Activated CD4-positive, alpha-beta T cell treated with anti-CD3 and anti-CD28 coated beads, Interleukin-2, amount 50 U/mL, for 16 hours (primary cell): ENCODE measurements at places on chromosomes 6 and 20.

GRCh38 chr20:1535420-1536175, 21.9 kb downstream of the SIRPD start:
- no peak for DNase-seq

DNA sequence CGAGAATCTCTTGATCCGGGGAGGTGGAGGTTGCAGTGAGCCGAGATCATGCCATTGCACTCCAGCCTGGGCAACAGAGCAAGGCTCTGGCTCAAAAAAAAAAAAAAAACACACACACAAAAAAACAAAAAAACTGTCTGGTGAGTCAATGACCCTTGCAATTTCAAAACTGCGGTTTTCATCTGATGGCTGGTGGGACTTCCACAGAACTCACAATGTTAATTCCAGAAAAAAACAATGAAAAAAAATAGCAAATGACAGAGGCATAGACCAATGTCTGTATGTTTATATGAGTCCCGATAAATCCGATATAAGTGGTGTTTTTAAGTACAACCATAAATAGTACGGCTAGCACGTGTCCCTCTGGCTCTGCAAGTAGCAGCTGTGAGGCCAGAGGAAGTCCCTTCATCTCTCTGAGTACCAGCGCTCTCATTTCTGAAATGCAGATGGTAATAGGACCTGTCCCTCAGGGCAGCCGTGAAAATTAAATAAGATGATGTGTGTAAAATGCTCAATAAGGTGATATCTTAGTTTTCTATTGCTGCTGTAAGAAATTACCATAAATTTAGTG, 21.9 kb upstream of the PTPN1 start:
- DNase-seq = no peak

DNA sequence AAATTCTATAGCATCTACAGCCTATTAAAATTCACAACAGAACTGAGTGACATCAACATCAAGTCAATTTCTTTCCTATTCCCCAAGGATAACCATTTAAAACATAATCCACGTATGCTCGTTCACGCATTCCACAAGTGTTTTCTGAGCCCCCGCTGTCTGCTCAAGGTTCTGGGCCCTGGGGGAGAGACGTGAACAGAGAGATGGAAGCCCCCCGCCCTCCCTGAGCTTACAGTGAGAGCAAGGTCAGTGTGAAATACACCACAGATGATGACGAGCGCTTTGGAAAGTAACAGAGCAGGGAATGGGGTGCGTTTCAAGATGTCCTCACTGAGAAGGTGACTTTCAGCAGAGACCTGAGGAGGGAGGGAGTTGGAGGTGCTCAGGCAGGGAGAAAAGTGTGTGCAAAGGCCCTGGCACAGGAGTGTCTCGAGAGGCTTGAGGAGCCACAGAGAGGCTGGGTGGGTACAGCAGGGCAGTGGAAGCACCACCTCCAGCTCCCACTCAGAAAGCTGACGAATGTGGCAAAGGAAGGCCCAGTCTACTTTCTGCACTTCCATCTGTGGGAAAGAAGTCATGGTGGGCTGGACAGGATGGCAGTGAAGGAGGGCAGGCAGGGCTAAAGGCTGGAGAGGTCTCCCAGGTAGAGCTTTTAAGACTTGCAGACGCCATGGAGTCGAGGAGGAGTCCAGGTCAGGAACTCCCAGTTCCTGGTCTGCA, 88.3 kb downstream of the DLL1 start:
- no peak for DNase-seq

DNA sequence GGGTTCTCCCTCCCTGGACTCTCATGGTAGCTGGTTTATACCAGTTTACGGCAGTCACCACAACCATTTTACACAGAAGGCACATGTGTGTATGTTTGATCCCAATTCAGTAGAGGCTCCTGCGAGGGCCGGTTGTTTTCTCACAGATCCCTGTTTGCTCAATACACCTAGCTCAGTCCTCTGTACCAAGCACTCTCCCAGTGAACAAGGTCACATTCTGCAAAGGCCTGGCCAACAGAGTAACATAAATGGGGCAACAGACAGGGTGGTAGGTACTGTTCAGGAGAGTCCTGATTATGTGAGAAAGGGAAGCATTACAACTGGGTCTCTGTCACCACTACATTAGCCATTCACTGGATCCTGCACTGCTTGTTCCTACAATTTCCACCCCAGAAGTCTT, 84.4 kb downstream of the ELOVL5 start:
- DNase-seq = no peak

DNA sequence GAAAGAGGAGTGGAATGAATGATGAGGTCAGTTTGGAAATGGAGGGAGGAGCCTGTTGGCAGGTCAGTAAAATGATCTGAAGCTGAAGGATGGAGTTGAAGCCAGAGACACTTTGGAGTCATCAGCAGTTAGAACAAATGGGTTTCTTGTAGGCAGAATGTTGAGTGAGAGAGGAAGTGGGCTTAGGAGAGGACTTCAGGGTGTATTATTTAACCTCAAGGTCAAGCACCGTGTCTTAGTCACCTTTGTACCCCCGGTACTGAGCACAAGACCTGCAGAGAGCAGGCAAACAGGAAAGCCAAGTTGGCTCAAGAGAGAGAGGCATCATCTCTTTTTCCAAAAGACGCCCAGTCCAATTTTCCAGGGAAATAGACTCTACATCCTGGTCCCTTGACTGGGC, 23.3 kb downstream of the C20orf173 start:
- no peak for DNase-seq

GRCh38 chr6:34518669-34519365, 37.3 kb downstream of the SPDEF start:
- DNase-seq = no peak

DNA sequence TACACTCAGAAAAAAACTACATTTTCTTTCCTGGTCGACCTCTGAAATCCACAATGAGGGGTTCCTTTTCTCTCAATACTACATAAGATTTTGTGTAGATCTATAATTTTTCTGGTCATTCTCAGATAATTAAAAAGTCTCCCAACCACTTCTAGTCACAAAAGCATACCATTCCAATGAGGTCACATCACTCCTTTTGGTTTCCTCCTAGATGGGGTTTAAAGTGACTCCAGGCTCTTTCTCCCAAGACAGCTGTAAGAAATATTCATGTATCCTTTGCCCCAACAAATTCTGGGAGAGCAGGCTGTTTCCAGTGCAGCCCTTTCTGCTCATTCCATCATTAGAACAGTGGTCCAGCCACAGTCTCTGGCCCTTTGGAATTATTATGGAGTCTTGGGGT, 43.1 kb upstream of the BEND6 start:
- DNase-seq = no peak

GRCh38 chr20:57803508-57804005, 93.7 kb upstream of the PMEPA1 start:
- no peak for DNase-seq

DNA sequence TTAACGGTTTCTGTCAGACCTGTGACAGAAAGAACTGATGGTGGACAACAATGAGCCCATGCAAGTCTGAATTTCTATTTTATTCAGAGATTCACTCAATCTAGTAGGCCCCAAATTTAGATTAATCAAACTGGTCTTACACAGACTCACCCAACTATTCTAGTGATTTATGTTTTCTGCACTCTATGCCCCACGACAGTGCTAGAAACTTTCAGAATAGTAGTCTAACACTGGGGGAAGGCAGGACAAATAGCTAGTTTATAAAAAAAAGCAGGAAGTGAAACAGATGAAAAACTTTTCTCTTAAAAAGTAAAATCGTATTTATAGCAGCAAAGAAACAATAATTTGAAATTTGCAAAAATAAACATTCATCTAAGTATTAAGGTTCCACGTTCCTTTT, 5.0 kb downstream of the TCP11 start:
- no peak for DNase-seq

- no peak for DNase-seq
Observed at GRCh38 chr6:70479236-70479635, 65.9 kb downstream of the FAM135A start.

DNA sequence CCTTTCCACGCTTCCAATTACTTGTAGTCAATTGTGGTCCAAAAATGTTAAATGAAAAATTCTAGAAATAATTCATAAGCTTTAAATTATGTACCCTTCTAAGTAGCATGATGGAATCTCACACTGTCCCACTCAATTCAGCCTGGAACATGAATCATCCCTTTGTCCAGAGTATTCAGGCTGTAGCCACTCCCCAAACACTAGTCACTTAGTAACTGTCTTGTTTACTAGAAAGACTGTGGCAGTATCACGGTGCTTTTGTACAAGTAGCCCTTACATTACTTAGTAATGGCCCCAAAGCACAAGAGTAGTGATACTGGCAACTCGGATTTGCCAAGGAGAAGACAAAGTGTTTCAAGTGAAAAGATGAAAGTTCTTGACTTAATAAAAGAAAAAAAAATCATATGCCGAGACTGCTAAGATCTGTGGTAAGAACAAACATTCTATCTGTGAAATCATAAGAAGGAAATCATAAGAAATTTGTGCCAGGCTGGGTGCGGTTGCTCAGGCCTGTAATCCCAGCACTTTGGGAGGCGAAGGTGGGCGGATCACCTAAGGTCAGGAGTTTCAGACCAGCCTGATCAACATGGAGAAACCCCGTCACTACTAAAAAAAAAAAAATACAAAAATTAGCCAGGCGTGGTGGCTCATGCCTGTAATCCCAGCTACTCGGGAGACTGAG, 168.5 kb upstream of the SIM1 start:
- DNase-seq = no peak

- peak; percentile 2 for DNase-seq
Observed at GRCh38 chr6:142395266-142395665, 93.5 kb downstream of the ADGRG6 start.

DNA sequence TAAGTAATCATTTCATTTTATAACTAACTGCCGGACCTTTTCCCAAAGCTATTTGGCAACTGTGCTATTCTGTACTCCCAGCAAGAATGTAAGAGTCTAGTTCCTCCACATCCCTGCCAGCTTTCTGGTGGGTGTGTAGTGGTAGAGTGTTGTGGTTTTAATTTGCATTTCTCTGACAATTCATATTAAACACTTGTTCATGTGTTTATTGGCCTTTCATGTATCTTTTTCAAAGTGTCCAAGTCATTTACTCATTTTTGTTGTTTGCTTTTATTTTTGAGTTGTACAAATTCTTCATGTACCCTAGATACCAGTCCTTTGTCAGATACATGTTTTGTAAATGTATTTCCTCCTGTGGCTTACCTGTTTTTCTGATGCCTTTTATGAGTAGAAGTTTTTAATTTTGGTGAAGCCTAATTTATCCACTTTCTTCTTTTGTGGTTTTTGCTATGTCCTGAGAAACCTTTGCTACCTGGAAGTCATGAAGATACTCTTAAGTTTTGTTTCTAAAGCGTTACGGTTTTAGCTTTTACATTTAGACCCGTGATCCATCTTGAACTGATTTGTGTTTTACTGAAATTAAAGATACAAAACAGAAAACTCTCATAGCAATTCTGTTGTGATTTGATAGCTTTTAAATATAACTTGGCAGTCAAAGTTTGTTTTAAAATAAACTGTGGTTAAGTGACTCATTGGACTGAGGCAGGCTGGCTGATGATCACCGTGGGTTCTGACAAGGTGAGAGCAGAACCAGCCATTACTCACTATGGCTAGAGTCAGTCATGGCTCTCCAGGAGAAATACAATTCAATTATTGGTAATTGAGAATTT, 8.0 kb downstream of the MYLIP start:
- peak; percentile 64 for DNase-seq

- peak; percentile 28 for DNase-seq
Observed at GRCh38 chr6:62285612-62286469, at the start of gene KHDRBS2. Gene KHDRBS2 (minus strand): TSS chr6:62286225.

DNA sequence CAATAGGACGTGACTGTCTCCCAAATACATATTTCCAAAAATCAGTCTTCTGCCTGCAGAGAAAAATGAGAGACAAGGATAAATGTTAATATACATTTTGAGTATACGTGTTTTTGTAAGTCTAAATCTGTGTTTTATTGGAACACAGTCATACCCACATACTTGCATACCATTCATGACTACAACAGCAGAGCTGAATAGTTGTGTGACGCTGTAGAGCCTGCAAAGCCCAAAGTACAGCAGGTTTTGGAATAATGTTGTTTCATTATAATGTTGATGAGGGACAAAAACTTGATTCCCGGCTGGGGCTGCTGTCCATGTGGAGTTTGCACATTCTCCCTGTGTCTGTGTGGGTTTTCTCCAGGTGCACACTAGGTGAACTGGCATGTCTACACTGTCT, 23.8 kb upstream of the FBXO9 start:
- no peak for DNase-seq

GRCh38 chr6:108578595-108579327, 18.0 kb downstream of the FOXO3 start:
- DNase-seq = no peak

DNA sequence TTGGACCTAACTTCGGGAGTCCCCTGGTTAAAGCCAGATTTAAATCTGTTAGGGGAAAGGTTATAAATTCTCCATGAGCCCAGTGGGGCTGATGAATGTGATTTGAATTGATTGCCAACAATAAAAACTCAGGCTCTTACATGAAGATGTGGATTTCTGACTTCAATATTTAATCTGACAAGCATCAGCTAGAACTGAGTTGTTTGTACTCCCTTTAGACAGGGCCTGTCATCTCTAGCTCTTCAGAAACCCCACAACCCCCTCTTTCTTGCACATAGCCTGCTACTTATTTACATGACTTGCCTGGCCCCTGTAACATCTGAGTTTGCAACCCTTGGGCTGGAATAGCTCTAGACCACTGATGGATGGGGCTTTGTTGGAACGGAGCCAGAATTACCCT, 191.6 kb upstream of the PLCB4 start:
- DNase-seq = no peak

GRCh38 chr6:134223796-134224420, 94.0 kb downstream of the SGK1 start:
- DNase-seq = no peak

GRCh38 chr6:33075208-33075567, 602 bp upstream of the HLA-DPB1 start:
- DNase-seq = no peak

DNA sequence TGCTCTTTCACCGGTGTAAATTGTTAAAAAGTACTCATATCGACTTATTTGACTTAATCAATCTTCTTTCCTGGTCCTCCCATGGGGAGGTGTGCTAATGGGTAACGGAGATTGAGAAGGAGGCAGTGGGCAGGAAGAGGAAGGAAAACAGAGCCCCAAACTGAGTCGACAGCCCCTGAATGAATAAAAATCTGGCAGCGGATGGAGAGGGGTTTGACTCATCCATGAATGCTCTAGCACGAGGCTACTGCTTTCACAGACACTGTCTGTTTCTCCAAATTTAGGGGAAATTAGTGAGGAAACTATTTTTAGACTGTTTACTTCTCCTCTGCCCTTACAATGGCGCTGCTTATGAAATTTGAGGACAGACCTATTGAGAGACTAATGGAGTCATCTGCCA, 142.2 kb upstream of the ATXN1 start:
- DNase-seq = no peak

GRCh38 chr6:107625264-107625663, 135.3 kb downstream of the SOBP start:
- DNase-seq = no peak
